ENCODE measurements at places on chromosomes 4 and X.

GRCh38 chrX:49876750-49877149 is 2.5 kb upstream of the USP27X start:
- no peak for DNase-seq

DNA sequence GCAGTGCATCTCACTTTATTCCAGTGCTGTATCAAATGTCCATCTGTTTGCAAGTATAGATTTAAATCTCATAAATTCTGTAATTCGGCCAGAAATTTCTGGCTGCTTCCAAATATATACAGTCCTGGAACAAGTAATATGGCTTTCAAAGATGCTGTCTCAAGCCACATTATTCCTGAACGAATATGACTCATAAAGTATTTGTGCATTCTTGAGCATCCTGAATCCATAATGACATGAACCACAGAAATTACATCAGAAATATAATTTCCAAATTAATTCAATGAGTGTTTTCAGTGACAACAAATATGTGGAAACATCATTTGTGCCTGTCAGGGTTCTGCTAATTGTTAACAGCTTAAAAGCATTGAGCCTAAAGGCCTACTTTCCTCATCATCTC is 140.9 kb upstream of the HPGD start:
- no peak for DNase-seq

GRCh38 chr4:122797405-122798094 is 29.1 kb upstream of the FGF2 start:
- no peak for DNase-seq

GRCh38 chrX:22164770-22165388 is 107.8 kb upstream of the CBLL2 start:
- no peak for DNase-seq

GRCh38 chr4:4474476-4474875 is 67.4 kb downstream of the STX18 start:
- DNase-seq = no peak

- DNase-seq = no peak
Measured at GRCh38 chrX:1593286-1594271, 2.2 kb downstream of the AKAP17A start.

DNA sequence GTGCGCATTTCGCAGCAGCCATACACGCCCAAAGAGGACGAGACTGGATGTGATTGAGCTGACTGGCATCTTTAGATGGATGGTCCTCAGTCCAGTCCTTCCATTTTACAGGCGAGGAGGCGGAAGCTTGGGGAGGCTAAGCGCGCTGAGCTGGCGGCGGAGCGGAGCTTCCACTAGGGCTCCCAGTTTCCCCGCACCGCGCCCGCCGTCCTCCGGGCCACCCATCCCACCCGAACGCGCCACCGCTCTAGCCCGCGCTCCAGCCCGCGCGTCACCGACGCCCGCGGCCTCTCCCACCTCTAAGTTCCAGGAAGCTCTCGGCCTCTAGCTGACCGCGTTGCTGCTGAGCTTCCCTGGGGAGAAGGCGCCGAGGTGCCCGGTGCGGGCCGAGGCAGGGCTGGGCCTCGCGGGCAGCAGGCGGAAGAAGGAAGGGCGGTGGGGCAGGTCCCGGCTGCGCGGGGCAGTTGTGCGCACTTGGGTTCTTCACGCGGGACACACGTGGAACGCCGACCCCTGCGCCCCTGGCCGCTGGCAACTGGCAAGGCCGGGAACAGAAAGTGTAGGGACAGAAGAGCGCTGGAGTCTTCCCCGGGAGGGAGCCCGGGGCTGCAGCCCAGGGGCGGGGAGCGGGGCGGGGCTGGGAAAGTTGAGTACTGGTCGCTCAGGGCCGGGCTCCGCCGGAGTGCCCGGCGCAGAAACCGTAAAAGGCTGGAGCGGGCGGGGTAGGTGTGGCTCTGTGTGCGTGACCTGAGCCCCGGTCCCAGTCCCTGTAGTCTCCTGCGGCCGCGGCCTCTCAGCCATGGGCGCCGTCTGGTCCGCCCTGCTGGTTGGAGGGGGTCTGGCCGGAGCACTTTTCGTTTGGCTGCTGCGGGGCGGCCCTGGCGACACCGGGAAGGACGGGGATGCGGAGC is at the start of gene STBD1:
Gene STBD1 (plus strand): TSS at position 763 of the 911 bp plus-strand sequence. CDS start 37 bp downstream, at position 800.
- peak; percentile 77 for DNase-seq

- DNase-seq = no peak
Measured at GRCh38 chrX:65828599-65828998, 161.1 kb downstream of the MSN start.

DNA sequence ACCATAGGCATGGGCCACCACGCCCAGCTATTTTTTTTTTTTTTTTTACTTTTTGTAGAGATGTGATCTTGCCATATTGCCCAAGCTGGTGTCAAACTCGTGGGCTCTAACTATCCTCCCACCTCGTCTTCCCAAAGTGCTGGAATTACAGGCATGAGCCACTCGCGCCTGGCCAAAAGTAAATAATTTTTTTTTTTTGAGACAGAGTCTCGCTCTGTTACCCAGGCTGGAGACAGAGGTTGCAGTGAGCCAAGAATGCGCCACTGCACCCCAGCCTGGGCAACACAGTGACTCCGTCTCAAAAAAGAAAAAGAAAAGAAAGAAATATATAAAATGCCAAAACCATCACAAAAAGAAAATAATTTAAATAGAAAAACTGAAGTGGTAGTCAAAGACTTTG is 18.4 kb upstream of the OPHN1 start:
- DNase-seq = no peak

DNA sequence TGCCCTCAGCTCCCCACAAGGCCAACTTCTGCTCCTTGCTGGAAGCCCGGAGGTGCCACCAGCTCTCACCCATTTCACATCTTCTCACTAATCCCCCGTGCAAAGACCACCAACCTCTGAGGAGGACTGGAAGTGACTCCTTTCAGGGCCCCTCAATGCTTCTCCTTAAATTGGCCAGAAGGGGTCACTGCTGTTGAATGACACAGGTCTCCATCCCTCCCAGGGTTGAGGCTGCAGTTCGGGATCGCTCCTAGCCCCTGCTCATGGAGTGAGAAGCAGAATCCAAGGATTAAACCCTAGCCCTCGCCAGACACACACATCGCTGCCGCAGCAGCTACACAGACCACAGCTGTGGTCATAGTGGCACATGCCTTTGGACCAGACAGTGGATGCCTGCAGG is 279.5 kb upstream of the TAPT1 start:
- DNase-seq = no peak

- no peak for DNase-seq
Measured at GRCh38 chr4:98773638-98774037, 115.2 kb upstream of the TSPAN5 start.

DNA sequence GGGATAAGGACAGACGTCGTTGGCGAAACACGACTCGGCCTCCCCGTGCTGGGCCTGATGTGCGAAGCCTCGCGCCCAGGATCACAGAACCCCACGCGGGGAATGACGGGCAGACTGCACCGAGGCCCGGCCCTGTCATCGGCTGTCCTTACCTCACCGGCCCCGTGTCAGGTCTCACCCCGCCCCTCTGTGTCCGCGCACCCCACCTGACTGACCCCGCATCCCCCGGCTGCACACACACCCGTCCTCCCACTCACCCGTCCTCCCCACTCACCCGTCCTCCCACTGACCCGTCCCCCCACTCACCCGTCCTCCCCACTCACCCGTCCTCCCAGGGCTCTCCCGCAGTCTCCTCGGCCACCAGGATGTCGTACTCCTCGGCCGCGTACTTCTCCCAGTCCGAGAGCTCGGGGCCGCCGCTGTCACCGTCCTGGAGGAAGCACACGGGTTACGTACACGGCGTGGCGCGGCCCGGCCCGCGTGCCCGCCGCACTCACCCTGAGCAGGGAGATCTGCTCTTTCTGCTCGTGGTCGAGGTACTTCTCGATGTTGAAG is 19.8 kb upstream of the GTPBP6 start:
- no peak for DNase-seq

DNA sequence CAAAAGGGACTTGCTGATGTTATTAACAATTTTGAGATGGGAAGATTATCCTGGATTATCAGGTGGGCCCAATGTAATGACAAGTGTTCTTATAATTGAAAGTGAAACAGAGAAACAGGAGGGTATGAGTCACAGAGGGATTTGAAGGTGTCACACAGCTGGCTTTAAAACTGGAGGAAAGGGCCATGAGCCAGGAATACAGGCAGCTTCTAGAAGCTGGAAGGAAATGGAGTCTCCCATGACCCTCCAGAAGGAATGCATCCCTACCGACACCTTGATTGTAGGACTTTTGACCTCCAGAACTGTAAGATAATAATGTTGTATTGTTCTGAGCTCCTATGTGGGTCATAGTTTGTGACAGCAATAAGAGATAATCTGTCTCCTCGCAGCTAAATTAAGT is 98.0 kb upstream of the STIM2 start:
- DNase-seq = no peak

GRCh38 chr4:185867770-185868169 is 55.8 kb upstream of the SORBS2 start:
- no peak for DNase-seq

DNA sequence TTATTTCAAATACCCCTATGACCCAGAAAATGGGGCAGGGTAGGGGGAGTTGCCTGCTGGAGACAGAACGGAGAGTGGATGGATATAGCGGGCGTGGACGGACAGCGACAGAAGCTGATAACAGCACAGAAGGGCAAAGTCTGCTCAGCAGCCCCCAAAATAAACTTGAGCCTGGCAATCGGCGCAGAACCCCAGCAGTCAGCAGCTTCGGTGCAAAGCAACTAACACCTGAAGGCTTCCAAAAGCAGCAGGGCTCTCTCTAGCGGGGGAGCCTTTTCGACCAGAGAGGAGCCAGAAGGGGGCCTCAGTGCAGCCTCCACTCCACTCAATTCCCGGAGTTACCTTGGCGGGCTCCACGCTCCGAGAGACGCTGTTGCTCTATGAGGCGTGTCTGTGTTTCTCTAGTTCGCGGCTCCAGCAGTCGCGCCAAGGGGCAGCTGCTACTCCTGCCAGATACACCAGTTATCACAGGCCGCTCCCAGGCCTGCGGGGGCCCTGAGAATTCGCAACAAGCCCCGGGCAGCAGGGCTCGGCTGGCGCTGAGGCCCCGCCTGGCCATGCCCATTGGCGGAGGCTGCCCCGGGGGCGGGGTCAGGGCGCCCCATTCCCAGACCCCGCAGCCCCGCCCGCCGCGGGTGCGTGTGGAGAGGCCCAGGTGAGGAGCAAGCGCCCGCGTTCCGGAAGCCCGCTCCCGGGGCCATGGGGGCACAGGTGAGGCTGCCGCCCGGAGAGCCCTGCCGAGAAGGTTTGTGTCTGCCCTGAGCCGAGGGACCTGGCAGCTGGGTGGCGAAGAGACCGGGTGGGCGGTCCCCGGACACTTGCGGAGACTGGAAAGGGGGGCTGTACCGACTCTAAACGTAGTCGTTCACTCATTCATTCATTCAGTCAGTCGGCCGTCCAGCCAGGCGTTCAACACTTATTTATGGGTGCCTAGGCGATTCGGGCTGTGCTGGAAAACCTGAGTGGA is at the start of the genes CNGA1 and NIPAL1:
Gene CNGA1 (minus strand): TSS at position 541 of the 967 bp plus-strand sequence. CDS start 63,992 bp downstream, outside the sequence.
Gene NIPAL1 (plus strand): TSS at position 632 of the 967 bp plus-strand sequence. CDS start 68 bp downstream, at position 700.
- peak; percentile 72 for DNase-seq

- DNase-seq = no peak
Measured at GRCh38 chrX:50152456-50152855, 48.4 kb downstream of the AKAP4 start.

DNA sequence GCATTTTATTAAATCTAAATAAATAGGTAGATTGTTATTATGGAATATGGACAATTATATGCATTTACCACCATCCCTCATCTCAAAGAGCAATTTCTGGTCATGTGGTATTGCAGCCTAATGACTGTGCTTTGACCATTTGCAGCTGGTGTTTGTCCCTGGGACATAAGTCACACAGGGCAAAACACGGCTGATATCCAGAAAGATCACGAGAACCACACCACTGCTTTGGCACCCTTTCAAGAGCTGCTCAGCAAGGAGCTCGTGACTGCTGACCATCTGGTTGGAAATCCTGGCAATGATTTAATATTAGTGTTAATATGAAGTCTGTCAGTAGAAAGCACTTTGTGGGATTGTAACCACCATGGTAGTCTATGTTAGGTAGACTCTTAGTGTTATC is 545.0 kb downstream of the GBA3 start:
- peak; percentile 9 for DNase-seq

- DNase-seq = no peak
Measured at GRCh38 chrX:86329174-86329573, 180.9 kb downstream of the DACH2 start.

DNA sequence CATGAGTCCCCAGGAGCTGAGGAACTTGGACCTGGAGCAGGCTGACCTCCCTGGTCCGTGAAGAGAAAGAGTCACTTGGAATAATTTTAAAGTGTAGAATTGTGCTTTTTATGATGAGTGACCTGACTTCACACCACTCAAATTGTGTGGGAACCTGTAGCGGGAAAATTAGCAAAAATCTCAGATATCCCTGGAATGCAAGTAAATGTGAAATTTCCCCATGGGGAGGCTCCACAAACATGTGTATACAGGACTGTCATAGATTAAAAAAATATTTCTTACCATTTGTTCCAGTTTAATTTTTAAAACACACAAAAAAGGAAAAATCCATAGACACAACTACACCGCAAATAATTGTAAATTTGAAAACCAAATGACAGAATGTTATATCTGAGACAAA is 1079.6 kb upstream of the PABPC4L start:
- DNase-seq = no peak

- no peak for DNase-seq
Measured at GRCh38 chrX:132481449-132481848, 7.4 kb downstream of the MBNL3 start.

DNA sequence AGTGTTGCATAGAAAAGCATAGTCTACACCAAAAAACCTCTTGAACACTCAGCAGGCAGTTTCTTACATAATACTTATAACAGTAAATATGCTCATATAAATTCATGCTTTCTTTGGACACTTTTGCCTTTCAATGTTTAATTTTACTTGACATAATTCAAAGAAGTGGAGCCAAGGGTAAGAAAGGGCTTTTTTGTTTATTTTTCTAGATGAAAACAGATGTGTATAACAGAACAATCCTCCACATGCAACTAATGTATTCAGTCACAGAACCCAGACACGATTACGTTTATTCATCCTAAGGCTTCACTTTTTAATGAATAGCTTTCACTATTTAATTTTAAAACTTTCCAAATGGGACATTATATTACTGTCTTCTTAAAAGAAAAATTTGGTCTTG is 58.0 kb upstream of the PTPN13 start:
- DNase-seq = peak; percentile 21

GRCh38 chr4:18039113-18039512 is 17.6 kb upstream of the LCORL start:
- no peak for DNase-seq

DNA sequence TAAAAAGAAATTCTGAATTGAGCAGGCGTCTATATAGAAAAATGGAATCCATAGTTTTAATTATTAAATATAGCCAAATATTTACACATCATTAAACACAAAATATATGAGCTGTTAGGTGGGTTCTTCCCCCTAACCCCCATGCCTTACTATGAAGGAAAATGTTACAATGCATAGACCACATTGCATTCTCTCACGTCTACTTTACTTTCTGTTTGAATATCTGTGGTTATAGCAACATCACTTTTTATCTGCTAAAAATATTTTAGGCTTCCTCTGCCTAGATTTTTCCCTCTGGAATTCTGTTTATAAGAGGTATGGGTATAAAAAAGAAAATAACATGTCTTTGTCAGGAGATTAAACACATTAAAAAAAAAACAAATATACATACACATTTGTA is 73.1 kb downstream of the MAML3 start:
- no peak for DNase-seq

DNA sequence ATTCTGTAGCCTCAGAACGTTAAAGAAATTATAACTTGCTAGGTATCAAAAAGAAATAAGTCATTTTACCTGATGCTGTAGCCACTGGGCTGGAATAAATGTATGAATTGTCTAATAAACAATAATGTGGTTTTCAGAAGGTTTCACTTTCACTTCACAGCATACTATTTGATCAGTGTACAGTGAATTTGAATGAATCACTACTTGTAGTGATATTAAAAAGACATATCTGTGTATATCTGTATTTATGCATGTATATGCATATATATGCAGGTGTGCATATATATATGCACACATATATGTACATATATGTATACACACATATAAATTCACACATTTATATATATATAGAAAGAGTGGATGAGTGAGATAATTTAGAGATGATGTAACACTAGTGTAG is 440.0 kb upstream of the PCDH10 start:
- DNase-seq = no peak

All from right lung (tissue), 10 donors.